Transverse colon (tissue), 4 donors: ENCODE measurements at places on chromosomes 1 and 21.

GRCh38 chr1:63875636-63876035 lies 101.8 kb downstream of the ROR1 start:
- no peak for DNase-seq

DNA sequence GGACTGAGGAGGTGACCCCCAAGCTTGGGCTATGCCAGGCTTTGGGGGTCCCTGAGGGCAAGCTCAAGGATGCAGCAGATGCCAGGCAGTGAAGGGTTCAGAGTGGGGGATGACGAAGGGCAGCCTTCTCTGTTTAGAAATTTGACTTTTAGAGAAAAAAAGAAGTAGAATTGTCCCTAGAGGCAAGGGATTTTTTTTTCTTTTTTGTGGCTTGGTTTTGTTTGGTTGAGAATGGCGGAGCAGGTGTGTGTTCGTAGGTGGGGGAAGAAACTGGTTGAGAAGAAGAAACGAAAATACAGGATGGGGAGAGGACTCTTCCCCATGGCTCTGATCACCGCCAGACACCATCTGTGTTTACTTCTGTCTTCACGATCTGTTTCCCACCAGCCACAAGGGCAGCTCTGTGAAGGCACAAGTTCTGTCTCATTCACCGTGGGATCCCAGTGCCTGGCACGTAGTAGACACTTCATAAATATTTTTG lies 8.2 kb downstream of the PLA2G5 start:
- no peak for DNase-seq

- no peak for DNase-seq
Observed at GRCh38 chr1:46300673-46301405, 2.6 kb downstream of the LRRC41 start.

GRCh38 chr21:46223217-46223616 lies 5.4 kb downstream of the LSS start:
- no peak for DNase-seq

GRCh38 chr1:18805925-18806849 lies 53.3 kb downstream of the TAS1R2 start:
- no peak for DNase-seq

DNA sequence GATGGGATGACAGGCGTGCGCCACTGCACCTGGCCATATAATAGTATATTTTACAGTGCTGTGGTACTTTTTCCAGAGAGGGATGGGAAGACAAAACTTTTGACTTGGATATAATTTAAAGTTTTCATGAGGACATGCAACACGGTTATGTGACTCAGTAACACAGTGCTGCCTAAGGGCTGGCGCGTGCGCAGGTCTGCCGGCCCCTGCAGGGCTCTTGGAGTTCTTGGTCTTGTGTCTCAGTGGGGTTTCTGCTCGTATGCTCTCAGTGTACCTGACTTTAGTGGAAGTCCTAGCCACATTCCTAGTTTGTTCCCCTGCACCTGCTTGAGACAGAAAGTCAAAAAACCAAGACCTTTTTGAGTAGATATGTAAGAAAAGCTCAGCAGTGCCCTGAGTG lies 27.5 kb upstream of the ATF3 start:
- no peak for DNase-seq

DNA sequence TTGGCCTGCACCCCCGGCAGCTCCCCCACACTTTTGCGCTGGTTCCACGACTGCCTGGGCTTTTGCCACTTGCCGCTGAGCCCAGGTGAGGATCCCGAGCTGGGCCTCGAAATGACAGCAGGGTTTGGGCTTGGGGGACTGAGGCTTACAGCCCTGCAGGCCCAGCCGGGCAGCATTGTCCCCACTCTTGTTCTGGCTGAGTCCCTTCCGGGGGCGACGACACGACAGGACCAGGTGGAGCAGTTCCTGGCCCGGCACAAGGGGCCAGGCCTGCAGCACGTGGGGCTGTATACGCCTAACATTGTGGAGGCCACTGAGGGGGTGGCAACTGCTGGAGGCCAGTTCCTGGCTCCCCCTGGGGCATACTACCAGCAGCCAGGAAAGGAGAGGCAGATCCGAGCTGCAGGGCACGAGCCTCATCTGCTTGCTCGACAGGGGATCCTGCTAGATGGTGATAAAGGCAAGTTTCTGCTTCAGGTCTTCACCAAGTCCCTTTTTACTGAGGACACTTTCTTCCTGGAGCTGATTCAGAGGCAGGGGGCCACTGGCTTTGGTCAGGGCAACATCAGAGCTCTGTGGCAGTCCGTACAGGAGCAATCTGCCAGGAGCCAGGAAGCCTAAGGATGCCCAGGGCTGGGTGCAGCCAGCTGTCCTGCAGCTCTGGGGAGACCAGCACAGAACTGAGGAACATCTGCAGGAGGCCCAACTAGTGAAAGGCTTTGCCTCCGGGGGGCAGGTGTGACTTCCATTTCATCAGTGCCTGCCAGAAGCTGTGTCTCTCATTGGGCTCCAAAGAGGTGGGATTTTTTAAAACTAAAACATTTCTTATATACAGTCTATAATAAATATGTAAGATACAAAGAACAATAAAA lies 1.2 kb downstream of the HPDL start:
- DNase-seq: peak; percentile 30

GRCh38 chr21:46637952-46638746 lies 2.7 kb downstream of the PRMT2 start:
- no peak for DNase-seq
